Dorsolateral prefrontal cortex (tissue), 122 donors: ENCODE measurements at places on chromosomes 3 and 15. TPM values are rescaled to one million over a fixed set of nuclear protein-coding genes. Genes with fewer than 3 reads are reported as not detected.

CASR gene
- 0.07 TPM for total RNA-seq

HDGFL3 gene
- total RNA-seq = 128 TPM

DNA sequence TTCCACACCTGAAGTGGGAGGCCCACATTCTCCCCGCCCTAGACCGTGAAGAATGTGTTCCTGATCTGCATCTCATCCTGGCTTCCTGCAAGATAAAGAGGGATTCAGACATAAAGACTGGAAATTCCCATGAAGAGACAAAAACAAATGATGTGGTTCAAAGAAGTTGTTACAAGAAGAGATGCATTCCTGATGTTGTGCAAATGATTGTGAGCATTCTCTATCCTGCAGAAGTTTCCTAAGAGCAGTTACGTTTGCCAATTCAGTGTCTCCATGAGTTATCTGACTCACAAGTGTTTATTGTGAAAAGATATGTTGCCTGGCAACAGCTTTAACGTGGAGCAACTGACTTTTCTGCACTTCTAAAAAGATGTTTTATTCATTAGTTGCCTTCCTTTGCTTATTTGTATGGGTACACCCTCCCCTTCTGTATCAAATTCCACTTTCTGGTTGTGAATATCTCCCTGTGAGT, 107.8 kb downstream of the ZIC4 start:
- DNase-seq = no peak

GRCh38 chr3:131983689-131984088, 51.1 kb downstream of the CPNE4 start:
- DNase-seq = no peak

DNA sequence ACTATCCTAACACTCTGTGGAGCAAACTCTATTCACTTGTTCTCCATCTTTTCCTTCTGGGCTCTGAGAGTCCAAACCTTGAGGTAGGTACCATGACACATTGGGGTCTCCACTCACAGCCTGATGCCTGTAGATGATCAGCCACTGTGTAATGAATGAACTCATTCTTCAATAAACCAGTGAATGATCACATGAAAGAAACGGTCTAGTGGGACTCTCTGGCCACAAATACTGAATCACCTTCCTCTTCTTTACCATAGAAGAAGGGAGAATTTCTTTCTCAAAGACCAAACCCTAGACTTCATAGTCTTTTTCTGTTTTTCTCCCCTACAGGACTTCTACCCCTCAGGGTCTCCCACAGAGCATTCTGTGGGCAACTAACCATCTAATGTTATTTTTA, 20.5 kb upstream of the ABHD2 start:
- DNase-seq = no peak

- no peak for DNase-seq
Measured at GRCh38 chr3:71917545-71917944, 132.6 kb upstream of the PROK2 start.

DNA sequence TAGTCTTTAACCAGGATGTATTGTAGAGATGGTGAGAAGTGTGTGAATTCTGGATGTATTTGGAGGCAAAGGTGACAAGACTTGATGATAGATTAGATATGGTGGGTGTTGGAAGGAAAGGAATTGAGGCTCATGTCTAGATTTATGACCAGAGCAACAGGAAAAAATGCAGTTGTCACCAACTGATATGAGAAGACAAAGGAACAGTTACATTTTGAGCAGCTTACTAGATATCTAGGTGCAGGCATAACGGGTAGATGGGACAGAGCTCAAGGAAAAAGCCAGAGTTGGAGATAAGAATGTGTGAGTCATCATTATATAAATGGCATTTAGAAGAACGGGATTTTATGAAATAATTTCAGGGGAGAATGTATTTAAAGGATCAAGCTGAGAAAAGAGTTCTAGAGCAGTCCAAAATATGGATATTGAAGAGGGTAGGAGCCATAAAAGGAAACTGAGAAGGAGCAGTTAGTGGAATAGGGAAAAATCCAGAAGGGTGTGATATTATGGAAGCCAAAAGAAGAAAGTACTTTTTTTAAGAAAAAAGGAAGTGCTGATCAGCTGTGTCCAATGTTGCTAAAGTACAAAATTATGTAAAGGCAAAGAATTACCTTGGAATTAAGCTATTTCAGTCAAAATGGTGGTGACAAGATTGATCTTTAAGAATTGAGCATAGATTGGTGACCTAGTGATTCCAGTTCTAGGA, 262.5 kb downstream of the CGGBP1 start:
- DNase-seq = no peak

GRCh38 chr3:168220556-168220955, 124.8 kb upstream of the GOLIM4 start:
- DNase-seq = no peak

GRCh38 chr3:139074565-139075115, 29.9 kb upstream of the PRR23C start:
- DNase-seq = no peak

- DNase-seq = no peak
Measured at GRCh38 chr3:37198996-37199395, 24.6 kb upstream of the LRRFIP2 start.

DNA sequence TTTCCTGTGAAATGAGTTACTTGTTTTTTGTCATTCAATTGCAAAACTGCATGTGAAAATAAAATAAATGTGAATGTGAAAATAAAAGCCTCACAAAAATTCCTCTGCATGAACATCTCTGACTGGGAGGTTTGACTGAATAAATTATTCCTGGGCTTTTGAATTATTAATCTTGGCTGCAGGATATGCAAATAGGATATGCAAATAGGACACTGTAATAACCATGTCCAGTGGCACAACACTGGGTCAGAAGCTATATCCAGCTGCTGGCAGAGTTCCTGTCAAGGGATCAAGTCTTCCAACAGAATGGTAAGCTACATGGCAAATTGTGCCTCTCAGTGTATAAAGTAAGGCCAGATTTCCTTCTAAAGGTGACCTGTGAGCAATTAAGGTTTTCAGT, at the start of gene SUCNR1:
TSS of gene SUCNR1 (plus strand) at position 246 of the 400 bp plus-strand sequence. CDS start 6,250 bp downstream, outside the sequence.
- DNase-seq = no peak

DTX3L gene
- total RNA-seq = 8.8 TPM

DNA sequence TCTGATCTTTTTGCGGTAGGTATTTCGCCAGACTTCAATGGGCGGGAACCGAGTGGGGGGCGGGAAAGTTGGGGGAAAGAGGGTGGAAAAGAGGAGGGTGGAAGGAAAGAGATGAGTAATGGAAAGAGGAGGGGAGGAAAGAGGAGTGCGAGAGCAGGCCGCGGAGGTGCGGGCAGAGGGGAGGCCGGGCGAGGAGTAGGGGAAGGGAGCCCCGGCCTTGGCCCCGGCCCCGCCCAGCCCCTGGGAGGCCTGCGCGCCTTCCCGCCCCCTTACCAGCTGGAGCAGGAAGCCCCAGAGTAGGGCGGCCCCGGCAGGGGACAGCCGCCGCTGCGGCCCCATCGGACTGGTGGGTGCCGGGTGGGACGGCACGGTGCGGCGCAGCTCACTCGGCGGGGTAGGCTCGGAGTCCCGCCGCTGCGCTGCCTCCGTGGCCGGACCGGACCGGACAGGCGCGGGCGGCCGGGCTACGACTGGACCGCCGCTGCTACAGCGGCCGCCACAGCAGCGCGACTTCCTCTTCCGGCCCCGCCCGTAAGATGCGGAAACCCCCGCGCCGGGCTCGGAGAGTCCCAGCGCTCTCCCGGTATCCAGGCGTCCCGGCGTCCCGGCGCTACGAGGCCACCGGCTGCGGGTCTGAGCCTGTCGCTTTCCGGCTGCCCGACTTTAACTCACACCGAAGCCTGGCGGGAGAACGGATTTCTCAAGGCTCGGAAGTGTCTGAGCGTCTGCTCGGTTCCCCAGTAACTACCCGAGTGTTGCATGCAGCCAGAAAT, at the start of gene SPPL2A:
TSS of gene SPPL2A (minus strand) at position 512 of the 773 bp plus-strand sequence. CDS start at position 339, 173 bp downstream.
- peak; percentile 61 for DNase-seq

- no peak for DNase-seq
Measured at GRCh38 chr15:50747523-50747922, 18.0 kb downstream of the SPPL2A start.

DNA sequence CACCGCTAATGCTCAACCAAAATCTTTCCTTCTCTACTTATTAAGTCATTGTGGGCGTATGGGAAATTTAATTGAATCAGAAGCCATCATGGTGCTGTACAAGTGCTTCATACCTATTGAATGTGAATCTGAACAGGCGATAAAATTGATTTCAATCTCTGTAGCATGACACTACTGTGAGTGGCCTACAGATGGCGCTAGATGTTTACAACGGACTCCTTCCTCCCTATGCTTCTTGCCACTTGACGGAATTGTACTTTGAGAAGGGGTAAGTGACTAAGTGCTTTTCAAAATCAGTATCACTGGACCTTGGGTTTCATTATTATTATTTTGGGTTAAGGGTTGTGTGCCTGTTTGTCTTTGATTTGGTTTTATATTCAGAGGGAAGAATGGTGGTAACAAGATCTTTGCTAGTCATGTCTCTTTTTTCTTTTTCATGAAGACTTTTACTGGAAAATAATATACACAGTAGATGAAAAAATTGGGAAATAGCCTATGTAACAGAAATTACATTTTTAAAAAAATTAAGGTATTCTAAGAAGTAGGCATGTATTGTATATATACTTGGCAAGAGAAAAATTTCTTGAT, 35.4 kb downstream of the ACP3 start:
- peak; percentile 60 for DNase-seq

PLAAT1 gene
- 10.7 TPM for total RNA-seq

CCDC14 gene
- 34.0 TPM for total RNA-seq

GRCh38 chr3:58347984-58348383, 15.3 kb downstream of the PXK start:
- no peak for DNase-seq

GRCh38 chr3:158773845-158774830, 27.7 kb upstream of the MFSD1 start:
- DNase-seq = no peak

MCF2L2 gene
- 128 TPM for total RNA-seq

DNA sequence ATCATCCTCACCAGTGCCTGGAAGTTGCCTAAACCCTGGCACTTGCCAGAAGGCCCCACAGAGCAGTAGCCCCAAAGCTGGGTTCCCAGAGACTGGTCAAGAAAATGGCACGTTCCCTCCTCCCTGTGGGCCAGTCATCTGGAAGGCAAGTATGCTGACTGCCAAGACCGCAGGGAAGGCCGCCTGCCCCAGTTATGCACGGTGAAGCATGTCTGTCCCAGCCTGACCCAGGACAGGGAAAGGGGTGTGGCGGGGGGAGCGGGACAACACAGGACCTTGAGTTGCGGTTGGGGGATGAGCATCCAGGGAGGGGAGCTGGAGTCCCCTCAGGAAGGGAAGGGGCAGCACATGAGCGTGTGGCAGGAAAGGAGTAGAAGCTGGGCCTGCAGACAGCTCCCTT, 33.0 kb downstream of the RBPMS2 start:
- DNase-seq = no peak

ARL14 gene
- total RNA-seq = not detected

SPINT1 gene
- 1.8 TPM for total RNA-seq

STAC gene
- total RNA-seq = 0.46 TPM

- no peak for DNase-seq
Measured at GRCh38 chr3:123623346-123623880, 38.6 kb upstream of the HACD2 start.

GRCh38 chr3:136021803-136022202, 56.3 kb downstream of the PPP2R3A start:
- DNase-seq = no peak

CLEC3B gene
- 14.0 TPM for total RNA-seq

- DNase-seq = no peak
Measured at GRCh38 chr3:177201700-177202397, 4.6 kb upstream of the TBL1XR1 start.

GRCh38 chr3:189277711-189278110, 105.9 kb downstream of the TPRG1 start:
- DNase-seq = no peak

- no peak for DNase-seq
Measured at GRCh38 chr3:37680401-37680800, 181.3 kb upstream of the CTDSPL start.

GRCh38 chr3:194135806-194136518, at the start of gene HES1:
TSS of gene HES1 (plus strand) at chr3:194136148. CDS start at chr3:194136381, 233 bp downstream.
- peak; percentile 82 for DNase-seq

GRCh38 chr3:195859061-195859845, 47.5 kb upstream of the MUC4 start:
- peak; percentile 81 for DNase-seq

CLDN11 gene
- 265 TPM for total RNA-seq

CPN2 gene
- not detected for total RNA-seq

BUB1B gene
- total RNA-seq = 0.88 TPM

DNA sequence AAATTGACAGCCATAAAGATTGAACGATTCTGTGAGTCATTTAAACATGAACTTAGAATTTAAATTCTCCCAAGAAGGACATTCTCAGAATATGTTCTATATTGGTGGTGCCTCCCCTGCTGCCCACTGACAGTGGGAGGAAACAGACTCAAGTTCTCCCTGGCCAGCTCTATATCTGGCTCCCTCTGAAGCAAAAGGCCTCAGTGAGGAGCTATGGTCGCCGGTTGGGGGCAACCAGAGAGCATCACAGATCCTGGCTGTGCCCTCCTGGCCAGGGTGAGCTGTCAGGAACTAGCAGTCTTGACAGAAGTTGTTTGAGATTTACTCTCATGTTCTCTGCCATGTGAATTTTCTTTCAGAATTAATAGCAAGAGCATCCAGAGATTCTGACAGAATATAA, 285.5 kb downstream of the NTRK3 start:
- DNase-seq = no peak

DNA sequence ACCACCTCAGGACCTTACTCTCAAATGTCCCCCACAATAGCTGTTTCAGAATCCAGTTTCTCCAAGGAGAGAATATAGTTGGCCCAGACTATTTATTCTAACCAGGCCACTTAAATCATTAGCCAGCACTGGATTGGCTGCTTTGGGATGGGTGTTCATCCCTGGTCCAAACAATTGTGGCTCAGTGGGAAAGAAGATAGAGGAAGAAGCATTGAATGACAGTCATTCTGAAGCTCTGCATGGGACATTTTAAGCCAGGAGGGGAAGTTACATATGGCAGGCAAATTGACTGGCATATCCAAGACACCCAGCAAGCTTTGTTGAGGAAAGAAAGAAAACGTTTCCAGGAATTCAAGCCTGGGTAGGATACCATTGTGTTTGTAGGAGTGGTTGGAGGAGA, 5.6 kb upstream of the DCLK3 start:
- DNase-seq = no peak

GOLGA8H gene
- not detected for total RNA-seq
